Naive B cell (primary cell): ENCODE measurements at places on chromosomes 6 and 20.

DNA sequence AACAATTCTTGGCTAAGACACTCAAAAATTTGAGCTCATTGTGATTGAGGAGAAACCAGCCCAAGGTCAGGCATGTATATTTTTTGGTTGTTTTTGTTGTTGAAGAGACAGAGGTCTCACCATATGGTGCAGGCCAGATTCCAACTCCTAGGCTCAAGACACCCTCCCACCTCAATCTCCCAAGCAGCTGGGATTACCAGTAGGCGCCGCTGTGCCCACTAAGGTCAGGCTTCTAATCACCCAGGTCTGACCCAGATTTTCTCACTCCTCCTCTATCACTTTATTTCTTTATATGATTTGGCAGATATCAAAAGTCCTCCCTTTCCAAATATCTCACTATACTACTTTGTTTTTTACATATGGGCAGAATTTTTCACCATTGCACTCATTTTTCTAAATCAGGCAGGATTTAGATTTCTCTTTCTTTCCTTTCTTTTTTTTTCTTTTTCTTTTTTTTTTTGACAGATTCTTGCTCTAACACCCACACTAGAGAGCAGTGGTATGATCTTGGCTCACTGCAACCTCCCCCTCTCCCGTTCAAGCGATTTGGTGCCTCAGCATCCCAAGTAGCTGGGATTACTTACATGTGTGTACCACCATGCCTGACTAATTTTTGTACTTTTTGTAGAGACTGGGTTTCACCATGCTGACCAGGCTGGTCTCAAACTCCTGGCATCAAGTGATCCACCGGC is 1.7 kb upstream of the C6orf141 start:
- H3K27ac ChIP-seq: no peak overlapping the region
- peaks cover 25% of the 10 kb centered on the region for H3K27me3 ChIP-seq
- DNase-seq: no peak
- peaks cover 7% of the 10 kb centered on the region for H3K36me3 ChIP-seq
- peak overlapping the region; percentile 15 for H3K4me3 ChIP-seq

DNA sequence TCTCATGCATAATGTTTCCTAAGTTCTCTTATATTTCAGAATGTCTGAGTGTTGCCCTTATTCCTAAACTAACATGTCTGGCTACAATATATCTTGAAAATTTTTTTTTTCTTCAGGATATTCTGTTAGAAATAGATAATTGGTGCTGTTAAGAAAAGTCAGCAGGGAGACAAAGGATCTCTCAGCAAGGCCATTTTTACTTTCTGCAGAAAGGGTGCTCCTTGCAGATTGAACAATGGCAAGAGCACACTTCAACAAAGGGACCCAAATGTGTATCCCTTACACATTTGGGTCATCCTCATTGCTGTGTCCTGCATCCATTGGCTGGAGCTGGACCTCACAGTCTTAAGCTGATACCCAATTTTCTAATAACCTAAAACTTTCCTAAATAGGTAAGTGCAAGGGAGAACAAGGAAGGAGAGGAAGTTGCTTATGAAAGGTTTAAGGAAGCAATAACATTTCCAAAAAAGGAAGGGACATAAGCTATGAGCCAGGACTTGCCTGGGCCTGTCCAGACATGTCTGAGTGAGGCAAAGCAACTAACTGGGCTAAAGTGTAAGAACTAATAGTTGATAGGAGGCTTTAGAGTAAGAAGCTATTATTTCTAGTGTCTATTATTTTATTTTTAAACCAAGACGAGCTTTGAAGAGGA is 429.6 kb downstream of the BCKDHB start:
- no peak overlapping the region for H3K4me3 ChIP-seq
- no peaks in the 10 kb centered on the region for H3K27me3 ChIP-seq
- H3K27ac ChIP-seq: no peak overlapping the region
- no peak for DNase-seq
- H3K36me3 ChIP-seq: no peaks in the 10 kb centered on the region

- DNase-seq: peak; percentile 9
- H3K4me1 ChIP-seq: peaks cover 22% of the 10 kb centered on the region
- peak overlapping the region; percentile 56 for H3K4me3 ChIP-seq
- H3K27ac ChIP-seq: no peak overlapping the region
Measured at GRCh38 chr6:28884423-28885131, 39.2 kb downstream of the TRIM27 start.

DNA sequence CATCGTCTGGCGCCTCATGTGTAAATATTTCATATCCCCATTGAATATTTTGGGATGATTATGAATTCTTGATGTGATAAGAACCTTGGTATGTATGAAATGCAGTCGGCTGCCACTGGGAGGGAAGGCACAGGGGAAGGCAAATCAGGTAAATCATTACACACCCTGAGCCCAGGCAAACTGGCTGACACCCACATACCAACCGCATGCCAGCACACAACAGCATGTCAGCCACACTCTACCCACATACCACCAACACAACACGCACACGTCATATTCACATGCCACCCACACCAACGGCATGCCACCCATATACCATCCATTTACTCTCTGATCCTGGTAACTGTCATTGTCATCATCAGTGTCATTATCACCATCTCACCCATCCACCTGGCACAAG is 28.3 kb upstream of the MDGA1 start:
- H3K4me1 ChIP-seq: no peaks in the 10 kb centered on the region
- H3K4me3 ChIP-seq: no peak overlapping the region
- peaks cover 15% of the 10 kb centered on the region for H3K27me3 ChIP-seq

DNA sequence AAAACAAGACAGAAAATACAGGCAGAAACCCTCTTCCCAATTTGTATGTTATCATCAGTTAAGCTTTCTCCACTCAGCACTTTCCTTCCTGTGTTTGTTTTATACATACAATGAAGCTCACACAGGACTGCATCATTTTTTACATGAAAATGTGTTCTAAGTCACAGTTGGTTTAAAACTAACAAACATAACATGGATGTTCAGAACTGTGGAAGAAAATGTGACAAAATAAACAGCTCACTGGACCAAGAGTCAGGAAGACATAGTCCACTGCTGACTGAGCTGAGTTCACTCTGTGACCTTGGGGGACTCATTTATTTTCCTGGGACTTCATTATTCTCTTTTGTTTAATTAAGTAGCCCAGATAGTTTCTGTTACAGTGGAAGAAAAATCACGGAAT is 331.5 kb downstream of the SYNE1 start:
- no peak overlapping the region for H3K4me3 ChIP-seq
- H3K27ac ChIP-seq: no peak overlapping the region
- no peaks in the 10 kb centered on the region for H3K36me3 ChIP-seq
- H3K27me3 ChIP-seq: peaks cover 5% of the 10 kb centered on the region
- peaks cover 9% of the 10 kb centered on the region for H3K4me1 ChIP-seq
- DNase-seq: no peak

DNA sequence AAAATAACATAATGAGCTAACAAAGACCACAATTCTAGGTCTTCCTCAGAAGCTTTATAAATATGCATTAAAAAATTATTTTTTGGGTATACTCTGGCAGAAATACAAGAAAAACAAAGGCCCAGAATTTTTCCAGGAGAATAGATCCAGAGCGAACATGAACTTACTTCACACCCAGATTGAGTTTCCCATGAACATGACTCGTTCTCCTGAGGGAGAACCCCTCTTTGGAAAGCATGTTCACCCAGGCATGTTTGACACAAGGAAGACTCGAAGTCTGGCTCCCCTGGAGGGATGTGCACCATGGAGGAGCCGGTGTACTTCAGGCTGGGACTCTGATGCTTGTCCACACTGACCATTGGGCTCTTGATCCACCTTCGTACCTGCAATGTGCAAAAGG is 56.1 kb downstream of the SGK1 start:
- no peak overlapping the region for H3K27ac ChIP-seq
- H3K4me3 ChIP-seq: no peak overlapping the region
- no peaks in the 10 kb centered on the region for H3K27me3 ChIP-seq
- no peaks in the 10 kb centered on the region for H3K4me1 ChIP-seq

GRCh38 chr6:77228279-77228678 is 235.0 kb downstream of the HTR1B start:
- H3K27me3 ChIP-seq: no peaks in the 10 kb centered on the region
- DNase-seq: no peak
- no peaks in the 10 kb centered on the region for H3K4me1 ChIP-seq
- no peak overlapping the region for H3K4me3 ChIP-seq
- H3K36me3 ChIP-seq: no peaks in the 10 kb centered on the region
- H3K27ac ChIP-seq: no peak overlapping the region

- no peak overlapping the region for H3K4me3 ChIP-seq
- peaks cover 37% of the 10 kb centered on the region for H3K27me3 ChIP-seq
Measured at GRCh38 chr20:48326868-48327267, 500.9 kb downstream of the PREX1 start.

DNA sequence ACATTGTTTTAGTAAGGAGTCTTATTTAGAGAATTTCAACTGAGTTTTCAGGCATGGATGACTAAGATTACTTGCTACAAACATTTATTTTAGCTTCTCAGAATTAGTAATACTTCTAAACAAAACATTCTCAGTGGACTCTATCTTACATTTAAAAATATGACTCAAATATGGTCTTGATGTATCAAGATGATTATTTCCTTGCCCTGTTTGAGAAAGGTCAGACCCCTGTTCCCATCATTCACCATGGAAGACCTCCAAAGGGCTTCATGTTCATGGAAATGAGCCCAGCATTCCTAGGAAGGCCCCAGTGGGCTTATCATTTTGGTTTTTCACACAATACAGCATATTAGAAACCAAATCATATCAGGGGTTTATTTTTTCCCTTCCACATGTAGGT is 24.6 kb upstream of the TRPC4AP start:
- DNase-seq: no peak
- no peak overlapping the region for H3K27ac ChIP-seq
- H3K27me3 ChIP-seq: no peaks in the 10 kb centered on the region
- H3K4me1 ChIP-seq: no peaks in the 10 kb centered on the region
- peaks cover 21% of the 10 kb centered on the region for H3K36me3 ChIP-seq

- no peaks in the 10 kb centered on the region for H3K27me3 ChIP-seq
- H3K27ac ChIP-seq: no peak overlapping the region
- H3K4me3 ChIP-seq: no peak overlapping the region
Measured at GRCh38 chr6:52284131-52284459, 447 bp downstream of the MCM3 start.

GRCh38 chr20:58583586-58583985 is 67.5 kb upstream of the STX16 start:
- peaks cover 13% of the 10 kb centered on the region for H3K36me3 ChIP-seq
- H3K27me3 ChIP-seq: peaks cover 37% of the 10 kb centered on the region
- DNase-seq: no peak
- H3K4me1 ChIP-seq: no peaks in the 10 kb centered on the region
- no peak overlapping the region for H3K4me3 ChIP-seq

- DNase-seq: no peak
- H3K4me1 ChIP-seq: peaks cover 20% of the 10 kb centered on the region
- peaks cover 25% of the 10 kb centered on the region for H3K36me3 ChIP-seq
- H3K27me3 ChIP-seq: peaks cover 37% of the 10 kb centered on the region
Measured at GRCh38 chr20:51221791-51222408, 199.0 kb upstream of the KCNG1 start.

GRCh38 chr20:62617711-62618483 is 24.4 kb upstream of the SLCO4A1 start:
- H3K27me3 ChIP-seq: no peaks in the 10 kb centered on the region
- H3K36me3 ChIP-seq: no peaks in the 10 kb centered on the region
- peak overlapping the region; percentile 87 for H3K4me3 ChIP-seq

- no peak overlapping the region for H3K4me3 ChIP-seq
- H3K4me1 ChIP-seq: no peaks in the 10 kb centered on the region
- H3K27ac ChIP-seq: no peak overlapping the region
Measured at GRCh38 chr20:14865731-14866130, 528.3 kb upstream of the FLRT3 start.

GRCh38 chr6:117907601-117908245 is 659 bp downstream of the SLC35F1 start:
- no peak overlapping the region for H3K27ac ChIP-seq
- H3K4me3 ChIP-seq: no peak overlapping the region
- H3K4me1 ChIP-seq: peaks cover 5% of the 10 kb centered on the region
- H3K27me3 ChIP-seq: peaks cover 63% of the 10 kb centered on the region
- no peak for DNase-seq

GRCh38 chr6:20479526-20479925 is 54.7 kb upstream of the CDKAL1 start:
- H3K27ac ChIP-seq: no peak overlapping the region
- DNase-seq: no peak
- peaks cover 16% of the 10 kb centered on the region for H3K36me3 ChIP-seq
- no peaks in the 10 kb centered on the region for H3K27me3 ChIP-seq
- H3K4me1 ChIP-seq: no peaks in the 10 kb centered on the region
- no peak overlapping the region for H3K4me3 ChIP-seq

GRCh38 chr20:53453076-53453475 is 140.6 kb downstream of the ZNF217 start:
- H3K36me3 ChIP-seq: peaks cover 29% of the 10 kb centered on the region
- H3K27ac ChIP-seq: no peak overlapping the region
- DNase-seq: no peak
- no peaks in the 10 kb centered on the region for H3K27me3 ChIP-seq

GRCh38 chr6:4928426-4928825 is 75.4 kb downstream of the RPP40 start:
- peaks cover 52% of the 10 kb centered on the region for H3K4me1 ChIP-seq
- H3K27me3 ChIP-seq: no peaks in the 10 kb centered on the region
- no peak for DNase-seq
- H3K36me3 ChIP-seq: no peaks in the 10 kb centered on the region
- H3K27ac ChIP-seq: no peak overlapping the region

- peaks cover 23% of the 10 kb centered on the region for H3K27me3 ChIP-seq
- peak; percentile 18 for DNase-seq
- no peaks in the 10 kb centered on the region for H3K4me1 ChIP-seq
- H3K36me3 ChIP-seq: no peaks in the 10 kb centered on the region
- no peak overlapping the region for H3K27ac ChIP-seq
Measured at GRCh38 chr6:127186889-127187288, 68.4 kb downstream of the RSPO3 start.

- H3K36me3 ChIP-seq: peaks cover 14% of the 10 kb centered on the region
- H3K4me3 ChIP-seq: no peak overlapping the region
- DNase-seq: no peak
- no peaks in the 10 kb centered on the region for H3K4me1 ChIP-seq
- no peak overlapping the region for H3K27ac ChIP-seq
Measured at GRCh38 chr20:56373942-56374341, 15.2 kb downstream of the FAM210B start.

DNA sequence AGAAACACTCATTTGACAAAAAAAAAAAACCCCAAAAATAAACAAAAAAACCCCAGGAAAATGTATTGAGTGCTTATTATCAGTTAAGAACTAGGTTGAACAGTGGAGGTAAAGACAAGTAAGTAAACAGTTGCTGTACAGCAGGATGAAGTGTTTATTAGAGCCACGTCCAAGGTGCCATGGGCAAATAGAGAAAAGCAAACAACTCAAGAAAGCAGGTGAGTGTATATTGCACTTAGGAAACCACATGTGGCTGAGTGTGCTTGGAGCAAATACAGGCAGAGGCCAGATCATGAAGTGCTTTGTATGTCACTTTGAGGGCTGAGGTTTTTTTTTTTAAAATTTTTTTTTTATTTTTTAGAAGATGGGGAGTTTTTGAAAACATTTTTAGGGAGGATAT is 98.3 kb downstream of the MACROD2 start:
- H3K4me3 ChIP-seq: no peak overlapping the region
- no peak for DNase-seq
- H3K4me1 ChIP-seq: no peaks in the 10 kb centered on the region
- no peaks in the 10 kb centered on the region for H3K36me3 ChIP-seq
- no peaks in the 10 kb centered on the region for H3K27me3 ChIP-seq
